ENCODE measurements at places on chromosomes 16 and 17.

- DNase-seq: no peak
Observed at GRCh38 chr17:5201011-5201410, 9.3 kb upstream of the ZNF594 start.

GRCh38 chr16:12764813-12765488 is 38.7 kb downstream of the CPPED1 start:
- no peak for DNase-seq

- no peak for DNase-seq
Observed at GRCh38 chr17:17929655-17930380, 42.4 kb downstream of the TOM1L2 start.

GRCh38 chr16:12958366-12958765 is 57.0 kb downstream of the SHISA9 start:
- DNase-seq: no peak

DNA sequence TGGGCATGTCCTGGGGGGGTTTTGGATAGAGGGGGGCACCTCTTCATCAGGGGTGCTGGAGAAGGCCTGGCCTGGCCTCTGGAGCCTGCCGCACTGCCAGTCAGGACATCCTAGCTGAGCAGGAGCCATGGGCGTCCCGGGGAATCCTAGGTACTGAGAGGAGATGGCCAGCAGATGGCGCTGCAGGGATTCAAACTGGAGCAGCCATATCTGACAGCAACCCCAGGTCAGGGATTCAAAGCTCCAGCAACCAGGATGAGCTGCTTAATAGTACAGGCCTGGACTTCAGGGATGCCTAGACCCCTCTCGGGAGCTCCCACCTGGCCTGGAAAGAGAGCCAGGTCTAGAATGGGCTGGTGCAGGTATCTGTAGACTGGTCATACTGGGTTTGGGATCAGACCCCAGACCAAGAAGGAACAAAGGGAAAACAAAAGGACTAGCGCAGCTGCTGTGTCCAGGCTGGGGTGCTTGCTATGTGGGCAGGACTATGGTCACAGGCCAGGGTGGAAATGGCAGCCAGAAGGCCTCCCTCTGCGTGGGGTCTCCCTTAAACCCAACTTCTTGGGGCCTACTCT is 306.9 kb upstream of the RBFOX1 start:
- DNase-seq: no peak

- no peak for DNase-seq
Observed at GRCh38 chr17:306116-306515, 46.5 kb downstream of the RPH3AL start.

DNA sequence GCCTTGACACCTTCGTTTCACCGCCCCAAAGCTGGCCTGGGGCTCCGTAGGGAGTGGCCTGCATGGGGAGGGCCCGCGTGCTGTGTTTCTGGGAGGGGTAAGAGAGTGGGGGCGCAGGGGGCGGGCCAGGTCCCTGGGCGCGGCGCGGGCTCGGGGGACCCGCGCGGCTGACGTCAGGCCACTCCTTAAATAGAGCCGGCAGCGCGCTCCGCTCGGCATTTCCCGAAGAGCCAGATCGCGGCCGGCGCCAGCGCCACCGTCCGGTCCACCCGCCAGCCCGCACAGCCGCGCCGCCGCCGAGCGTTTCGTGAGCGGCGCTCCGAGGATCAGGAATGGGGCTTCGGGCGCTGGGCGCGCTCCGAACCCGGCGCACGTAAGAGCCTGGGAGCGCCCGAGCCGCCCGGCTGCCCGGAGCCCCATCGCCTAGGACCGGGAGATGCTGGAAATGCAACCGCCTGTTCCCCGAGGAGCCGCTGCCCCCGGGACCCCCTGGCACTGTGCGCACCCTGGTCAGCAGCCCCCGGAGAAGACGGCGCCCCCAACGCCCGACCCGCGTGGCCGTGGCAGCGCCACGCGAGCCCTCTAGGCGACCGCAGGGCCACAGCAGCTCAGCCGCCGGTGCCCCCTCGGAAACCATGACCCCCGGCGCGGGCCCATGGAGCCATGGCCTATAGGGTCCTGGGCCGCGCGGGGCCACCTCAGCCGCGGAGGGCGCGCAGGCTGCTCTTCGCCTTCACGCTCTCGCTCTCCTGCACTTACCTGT is at the start of gene HS3ST2:
Gene HS3ST2 (plus strand): TSS at position 215 of the 763 bp plus-strand sequence. CDS start 449 bp downstream, at position 664.
- no peak for DNase-seq

DNA sequence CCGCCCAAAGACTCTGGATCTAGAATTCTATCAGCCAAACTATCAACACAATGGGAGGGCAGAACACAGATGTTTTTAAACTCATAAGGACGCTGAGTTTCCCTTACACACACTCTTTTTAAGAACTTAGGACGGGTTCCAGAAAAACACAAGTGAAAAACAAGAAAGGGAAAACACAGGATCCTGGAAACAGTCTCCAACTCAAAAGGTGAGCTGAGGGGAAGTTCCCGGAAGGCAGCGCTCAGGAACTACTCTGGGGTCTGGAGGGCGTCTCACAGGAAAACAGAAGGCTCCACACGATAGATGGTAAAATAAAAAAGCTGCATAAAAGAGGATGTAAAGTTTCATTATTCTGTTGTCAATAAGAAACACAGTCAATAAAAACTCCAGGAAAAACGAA is 80.2 kb upstream of the DOC2B start:
- DNase-seq: no peak

DNA sequence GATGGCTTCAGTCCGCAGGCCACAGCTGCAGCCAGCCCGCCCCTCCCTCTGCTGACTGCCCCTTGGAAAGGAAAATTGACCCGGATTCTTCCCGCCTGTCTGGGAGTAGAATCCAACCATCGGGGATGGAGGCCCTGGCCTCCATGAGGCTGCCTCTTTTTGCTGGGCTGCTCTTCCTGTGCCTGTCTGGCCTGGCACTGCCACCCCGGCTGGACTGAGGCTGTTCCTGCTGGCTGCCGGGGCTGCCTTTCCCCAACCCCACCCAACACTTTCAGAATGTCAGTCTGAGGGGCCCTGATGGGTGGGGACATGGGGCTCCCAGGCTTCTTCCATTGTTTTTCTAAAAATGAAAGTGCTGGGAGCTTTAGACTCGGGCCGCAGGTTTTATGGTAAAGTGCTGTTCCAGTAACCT is 7.3 kb downstream of the BAHCC1 start:
- DNase-seq: no peak

- DNase-seq: no peak
Observed at GRCh38 chr17:9705745-9706144, 60.4 kb downstream of the USP43 start.

- DNase-seq: no peak
Observed at GRCh38 chr17:80980397-80981061, 11.1 kb upstream of the CHMP6 start.

GRCh38 chr17:8255499-8255898 is 6.4 kb downstream of the PFAS start:
- no peak for DNase-seq

DNA sequence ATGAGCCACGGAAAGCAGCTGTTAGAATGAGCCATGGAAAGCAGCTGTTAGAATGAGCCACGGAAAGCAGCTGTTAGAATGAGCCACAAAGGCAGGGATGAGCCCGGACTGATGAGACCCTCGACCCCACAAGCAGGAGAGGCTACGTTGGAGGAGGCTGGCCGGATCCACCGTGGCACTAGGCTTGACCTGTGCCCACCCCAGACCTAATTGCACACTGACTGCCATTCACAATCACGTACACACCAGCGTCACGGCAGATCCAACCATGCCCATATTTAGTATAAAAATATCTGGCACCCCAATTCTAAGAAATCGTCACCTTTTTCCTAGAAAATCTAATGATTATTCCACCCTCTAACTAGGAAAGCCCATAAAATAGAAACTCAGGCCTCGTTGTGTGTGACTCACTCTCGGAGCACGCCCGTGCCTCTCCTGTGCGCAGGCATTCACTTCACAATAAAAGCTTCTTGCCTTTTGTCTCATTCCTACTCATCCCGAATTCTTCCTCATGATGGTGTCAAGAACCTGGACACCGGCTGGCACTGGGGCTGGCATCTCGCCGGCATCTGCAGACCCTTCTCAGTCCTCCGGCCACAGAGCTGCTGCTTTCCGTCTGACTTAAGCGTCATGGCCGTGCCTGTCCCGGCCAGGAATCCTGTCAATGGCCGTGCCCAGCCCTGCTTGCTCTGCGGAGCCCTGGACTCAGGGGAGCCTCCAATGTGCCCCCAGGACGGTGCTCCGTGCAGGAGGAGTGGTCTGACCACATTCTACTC is 5.5 kb upstream of the SECTM1 start:
- DNase-seq: no peak

GRCh38 chr16:60107437-60107836 is 1373.3 kb upstream of the GOT2 start:
- DNase-seq: no peak
